ENCODE measurements at places on chromosomes 5 and 9.
A peak's percentile ranks its signal among the peaks of the same experiment; 100 is the strongest.

GRCh38 chr5:134138416-134139376 lies 24.2 kb downstream of the TCF7 start:
- no peak for DNase-seq

DNA sequence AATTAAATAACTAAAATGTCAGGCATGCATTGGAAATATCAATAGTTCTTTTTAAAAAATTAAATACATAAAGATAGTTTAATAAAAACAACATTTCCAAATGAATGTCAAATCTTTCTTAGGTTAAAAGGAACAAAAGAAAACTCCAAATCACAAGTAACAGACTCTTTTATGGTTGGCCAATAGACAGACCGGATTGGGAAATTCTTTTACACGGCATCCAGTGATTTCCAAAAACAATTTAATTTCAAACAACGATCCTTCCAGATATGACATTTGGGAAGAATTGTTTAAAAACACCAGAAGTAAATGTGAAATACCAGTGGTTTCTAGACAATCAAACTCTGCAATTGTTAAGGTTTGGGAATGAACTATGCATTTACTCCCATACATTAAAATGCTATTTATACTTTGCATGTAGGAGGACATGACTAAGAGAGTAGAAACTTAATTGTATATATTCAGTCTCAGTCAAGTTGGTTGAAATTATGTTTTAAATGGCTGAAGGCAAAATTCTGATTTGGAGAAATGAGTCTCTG lies 32.8 kb downstream of the ZNF474 start:
- DNase-seq: no peak

DNA sequence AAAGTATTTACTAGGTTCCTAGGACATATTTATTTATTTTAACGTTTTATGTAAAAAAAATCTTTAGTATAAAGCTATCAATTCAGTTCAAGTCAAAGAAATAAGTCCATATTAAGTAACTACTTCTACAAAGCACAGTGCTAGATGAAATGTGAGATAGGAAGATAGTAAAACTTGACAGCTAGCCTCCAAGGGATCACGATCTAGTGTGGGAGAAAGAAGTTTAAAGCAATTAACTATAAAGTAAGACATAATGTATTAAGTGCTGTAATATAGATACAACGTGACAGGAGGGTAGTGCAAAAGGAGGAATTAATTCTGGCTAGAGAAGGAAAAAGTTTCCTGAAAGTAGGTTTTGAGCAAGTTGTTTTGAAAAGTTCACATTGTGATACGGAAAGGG lies 134.9 kb downstream of the ST8SIA4 start:
- DNase-seq: no peak

DNA sequence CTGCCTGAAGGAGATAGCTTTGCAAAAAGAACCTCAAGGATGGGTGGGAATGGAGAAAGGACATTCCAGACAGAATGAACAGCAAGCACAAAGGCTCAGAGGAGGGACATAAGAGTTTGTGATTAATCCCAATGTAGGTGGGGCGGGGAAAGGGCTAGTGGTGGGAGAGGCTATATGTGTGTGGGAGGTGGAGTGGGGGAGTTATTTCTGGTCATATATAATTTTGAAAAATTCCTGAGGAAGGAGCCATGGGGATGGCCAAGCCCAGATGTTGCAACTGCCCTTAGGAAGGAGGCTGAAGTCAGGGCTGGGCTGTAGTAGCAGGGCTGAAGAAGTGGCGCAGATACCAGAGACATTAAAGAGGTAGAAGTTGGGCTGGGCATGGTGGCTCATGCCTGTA lies 13.4 kb upstream of the CCL27 start:
- DNase-seq: no peak

DNA sequence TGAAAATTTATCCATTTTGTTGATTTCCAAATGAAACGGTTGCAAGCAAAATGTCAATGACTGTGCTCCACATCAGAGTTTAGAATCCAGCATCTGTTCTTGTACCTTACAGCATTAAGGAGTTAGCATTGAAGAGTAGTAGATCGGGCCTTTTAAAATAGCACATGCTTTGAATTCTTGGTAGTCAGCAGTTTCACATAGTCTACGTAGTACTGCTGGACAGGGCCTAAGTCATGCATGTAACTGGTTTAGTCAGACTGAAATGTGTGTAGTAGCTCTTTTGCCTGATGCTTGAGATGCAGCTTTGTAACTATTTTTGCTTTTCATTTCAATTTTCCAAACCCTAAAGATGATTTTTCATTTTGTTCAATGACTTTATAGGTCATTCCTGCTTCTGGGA lies 19.8 kb downstream of the LECT2 start:
- DNase-seq: no peak

DNA sequence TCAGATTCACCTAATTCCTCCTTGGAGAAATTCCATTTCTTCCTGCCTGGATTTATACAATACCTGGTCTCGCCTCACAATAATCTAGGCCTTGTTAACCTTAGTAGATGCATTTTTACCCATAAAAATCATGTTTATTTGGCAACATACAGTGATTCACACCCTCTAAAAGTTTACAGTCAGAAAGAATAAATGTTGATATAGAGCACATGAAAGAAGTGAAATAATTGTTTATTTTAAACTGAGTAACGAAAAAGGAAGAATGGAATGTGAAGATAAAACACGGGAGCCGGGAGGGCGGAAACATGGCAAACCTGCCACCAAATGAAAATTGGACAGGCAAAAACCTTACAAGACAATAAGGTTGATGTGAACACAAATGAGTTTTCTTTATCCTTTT lies 28.9 kb upstream of the KCNN2 start:
- DNase-seq: no peak

- DNase-seq: peak; percentile 24
These were observed 16.9 kb downstream of the PTTG1 start for GRCh38 chr5:160438316-160439204.

DNA sequence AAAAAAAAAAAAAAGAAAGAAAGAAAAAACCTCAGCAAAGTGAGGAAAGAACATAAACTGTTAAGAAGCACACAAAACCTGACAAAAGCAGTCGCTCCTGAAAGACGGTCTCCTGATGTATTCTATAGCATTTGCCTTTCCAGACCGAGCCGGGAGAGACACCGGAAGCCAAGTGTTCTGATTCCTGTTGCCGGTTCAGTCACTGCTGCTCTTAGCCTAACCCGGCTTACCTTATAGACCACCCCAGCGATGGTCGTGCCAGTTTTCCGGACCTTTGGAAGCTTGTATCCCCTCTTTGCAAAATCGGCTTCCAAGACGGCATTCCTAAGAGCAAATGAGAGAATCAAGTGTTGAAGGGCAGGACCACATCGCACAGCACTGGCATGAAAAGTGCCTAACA lies 630 bp downstream of the PSMB7 start:
- DNase-seq: no peak

- DNase-seq: no peak
These were observed 104.6 kb downstream of the CDK5RAP2 start for GRCh38 chr9:120475341-120475740.

- no peak for DNase-seq
These were observed 26.9 kb upstream of the CORO2A start for GRCh38 chr9:98219364-98219716.

DNA sequence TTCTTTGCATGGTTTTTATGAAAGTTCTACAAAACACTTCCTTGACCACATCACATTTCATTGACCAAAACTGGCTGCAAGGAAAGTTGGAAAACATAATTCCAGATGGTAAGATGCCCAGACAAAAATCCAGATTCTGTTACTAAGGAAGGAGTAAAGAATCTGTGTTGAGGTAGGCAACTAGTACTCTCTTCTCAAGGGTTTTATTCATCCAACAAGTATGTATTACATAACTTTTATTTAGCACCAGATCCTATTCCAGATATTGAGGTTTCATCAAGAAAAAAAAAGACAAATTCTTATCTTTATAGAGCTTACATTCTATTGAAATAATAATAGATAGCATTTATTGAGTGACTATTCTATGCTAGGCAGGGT lies 43.2 kb upstream of the UGCG start:
- no peak for DNase-seq

- no peak for DNase-seq
These were observed 1109.3 kb downstream of the MAT2B start for GRCh38 chr5:164614707-164615106.

- no peak for DNase-seq
These were observed 172.7 kb downstream of the TRIM32 start for GRCh38 chr9:116859763-116860162.

DNA sequence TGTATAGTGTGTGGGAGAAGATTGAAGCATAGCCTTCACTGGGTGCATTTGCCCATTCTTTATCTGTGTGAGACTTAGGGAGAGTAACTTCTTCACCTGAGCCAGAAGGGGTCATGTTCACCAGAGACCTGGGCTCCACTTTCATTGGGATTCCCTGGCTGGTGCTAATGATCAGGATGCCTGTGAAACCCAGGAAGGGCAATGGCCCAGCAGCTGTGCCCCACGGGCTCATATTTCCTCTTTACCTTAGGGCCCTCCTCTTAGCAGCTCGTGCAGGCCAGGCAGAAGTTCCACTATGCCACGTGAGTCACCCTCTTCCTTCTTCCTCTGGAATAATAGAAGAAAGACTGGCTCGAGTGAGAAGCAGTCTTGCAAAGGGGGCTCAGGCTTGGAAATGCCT lies 5.0 kb downstream of the PPARGC1B start:
- DNase-seq: no peak

GRCh38 chr5:123033157-123033671 lies 3.3 kb downstream of the PPIC start:
- no peak for DNase-seq

DNA sequence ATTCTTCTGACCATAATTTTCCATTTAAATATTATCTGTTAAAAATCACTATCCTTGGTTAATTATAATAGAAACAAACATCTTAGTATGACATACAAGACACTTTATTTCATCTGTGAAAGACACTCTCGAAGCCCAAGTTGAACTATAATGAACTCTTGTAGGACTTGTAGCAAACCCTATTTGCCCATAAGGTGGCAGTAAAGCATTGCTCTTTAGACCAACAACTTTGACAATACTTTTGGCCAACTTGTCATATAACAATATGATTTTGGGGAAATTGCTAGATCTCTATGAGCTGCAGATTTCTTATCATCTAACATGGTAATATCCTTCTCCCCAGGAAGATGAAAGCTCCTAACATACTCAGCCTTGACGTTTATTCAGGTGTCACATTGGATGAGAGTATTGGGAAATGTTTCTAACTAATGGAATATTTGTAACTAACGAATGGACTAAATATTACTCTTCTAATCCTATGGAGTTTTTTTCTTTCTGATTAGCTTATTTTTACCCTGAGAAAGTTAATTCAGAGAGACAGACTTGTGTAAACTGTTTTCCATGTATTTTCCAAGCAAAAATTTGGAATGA lies 11.0 kb downstream of the SPINK14 start:
- DNase-seq: no peak
